ENCODE measurements at places on chromosomes 6 and 20. TPM values are rescaled to one million over a fixed set of nuclear protein-coding genes. Genes with fewer than 3 reads are reported as not detected.

DNA sequence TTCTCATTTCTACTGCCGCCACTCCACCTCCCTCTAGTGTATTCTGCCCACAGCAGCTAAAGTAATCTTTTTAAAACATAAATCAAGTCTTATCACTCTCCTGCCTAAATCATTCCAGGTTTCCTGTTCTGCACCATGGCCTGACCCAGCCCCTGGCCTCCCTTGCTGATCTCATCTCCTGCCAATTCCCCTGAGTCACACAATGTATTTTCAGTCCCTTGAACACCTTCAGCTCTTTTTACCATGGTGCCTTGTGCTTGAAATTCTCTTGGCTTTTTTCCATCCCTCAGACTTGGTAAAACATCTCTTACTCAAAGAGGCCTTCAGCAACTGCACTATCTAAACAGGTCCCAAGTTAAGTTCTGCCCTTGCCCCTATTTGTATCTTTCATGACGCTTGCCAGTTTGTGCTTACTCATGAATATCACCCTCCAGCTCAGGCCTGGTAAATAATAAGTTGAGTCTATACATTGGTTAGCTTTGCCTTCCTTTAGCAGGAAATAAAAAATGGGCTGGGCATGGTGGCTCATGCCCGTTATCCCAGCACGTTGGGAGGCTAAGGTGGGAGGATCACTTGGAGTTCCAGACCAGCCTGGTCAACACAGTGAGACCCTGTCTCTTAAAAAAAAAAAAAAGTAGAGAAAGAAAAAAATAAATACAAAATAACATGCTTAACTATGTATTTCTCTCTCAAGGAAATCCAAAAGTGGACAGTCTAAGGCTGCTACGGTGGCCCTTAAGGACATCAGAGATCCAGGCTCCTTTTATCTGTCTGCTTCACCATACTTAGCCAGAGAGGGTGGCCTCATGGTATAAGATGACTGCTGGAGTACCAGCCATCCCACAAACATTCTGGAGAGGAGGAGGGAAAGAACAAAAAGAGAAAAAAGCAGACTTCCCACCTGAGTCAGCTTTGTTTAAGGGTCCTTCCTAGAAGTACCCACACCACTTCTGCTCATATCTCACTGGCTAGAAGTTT is 62.2 kb downstream of the ARFGEF2 start:
- H3K27ac ChIP-seq = no peak overlapping the region
- no peaks in the 10 kb centered on the region for H3K27me3 ChIP-seq
- H3K4me3 ChIP-seq = no peak overlapping the region
- peaks cover 3% of the 10 kb centered on the region for H3K4me1 ChIP-seq

SCGN gene
- not detected for total RNA-seq

DNA sequence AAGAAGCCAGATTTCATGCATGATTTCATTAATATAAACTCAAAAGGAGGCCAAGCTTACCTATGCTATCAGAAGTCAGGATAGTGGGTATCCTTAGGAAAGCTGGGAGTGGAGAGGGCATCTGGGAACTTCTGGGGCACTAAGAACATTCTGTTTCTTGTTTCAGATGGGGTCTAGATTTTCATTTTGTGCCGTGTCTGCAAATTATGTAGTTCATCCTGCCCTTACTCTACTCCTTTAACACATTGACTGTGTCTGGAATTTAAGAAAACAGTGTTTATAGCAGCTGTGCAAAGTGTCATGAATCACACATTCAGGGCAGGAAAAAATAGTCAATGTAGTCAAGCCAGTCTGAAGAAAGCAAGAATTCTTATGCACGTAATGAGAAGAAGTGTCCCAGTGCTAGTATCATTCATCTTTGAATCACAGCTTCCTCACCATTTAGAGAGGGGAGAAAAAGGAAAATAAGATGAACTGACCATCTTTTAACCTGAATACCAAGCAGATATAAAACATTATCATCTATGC is 11.6 kb upstream of the SPTLC3 start:
- DNase-seq = no peak
- no peaks in the 10 kb centered on the region for H3K27me3 ChIP-seq
- no peaks in the 10 kb centered on the region for H3K36me3 ChIP-seq
- H3K4me3 ChIP-seq = no peak overlapping the region
- no peaks in the 10 kb centered on the region for H3K4me1 ChIP-seq

NRSN1 gene
- not detected for total RNA-seq

- H3K27me3 ChIP-seq = no peaks in the 10 kb centered on the region
- H3K36me3 ChIP-seq = peaks cover 1% of the 10 kb centered on the region
- H3K27ac ChIP-seq = no peak overlapping the region
Observed at GRCh38 chr6:149815788-149816187, 48.4 kb downstream of the LRP11 start.

PRSS35 gene
- total RNA-seq = 4.7 TPM

- H3K27me3 ChIP-seq = no peaks in the 10 kb centered on the region
- H3K36me3 ChIP-seq = peaks cover 2% of the 10 kb centered on the region
- no peak overlapping the region for H3K27ac ChIP-seq
Observed at GRCh38 chr6:96532399-96532798, 10.8 kb downstream of the UFL1 start.

SOX18 gene
- 43.2 TPM for total RNA-seq

DNA sequence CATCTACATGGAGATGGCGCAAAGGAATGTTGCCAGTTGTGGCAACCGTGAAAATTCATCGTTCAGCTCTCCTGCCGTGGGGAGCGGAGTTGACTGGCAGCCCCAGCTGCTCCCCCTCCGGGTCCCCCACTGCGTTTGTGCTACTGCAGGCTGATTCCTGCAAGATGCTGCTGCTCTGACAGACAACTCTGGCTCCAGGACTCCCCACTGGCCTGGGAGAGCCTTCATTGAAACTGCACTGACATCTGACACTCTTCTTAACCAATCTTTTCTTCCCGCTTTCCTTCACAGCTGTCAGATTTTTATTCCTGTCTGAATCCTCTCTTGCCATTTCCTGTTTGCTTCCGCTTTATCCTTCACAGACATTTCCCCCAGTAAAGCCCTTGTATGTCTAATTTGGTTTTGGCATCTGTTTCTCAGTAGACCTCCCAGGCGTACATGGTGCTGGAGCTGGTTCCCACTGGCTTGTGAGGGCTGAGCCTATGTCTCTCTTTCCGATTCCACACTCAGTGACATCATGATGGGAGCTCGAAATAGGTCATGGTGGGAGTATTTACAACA is 9.5 kb upstream of the ATRN start:
- DNase-seq = no peak
- H3K27ac ChIP-seq = no peak overlapping the region
- no peaks in the 10 kb centered on the region for H3K36me3 ChIP-seq
- H3K4me1 ChIP-seq = no peaks in the 10 kb centered on the region

GRCh38 chr20:3924304-3925112 is 35.3 kb downstream of the PANK2 start:
- H3K4me3 ChIP-seq = no peak overlapping the region
- H3K4me1 ChIP-seq = no peaks in the 10 kb centered on the region
- H3K36me3 ChIP-seq = no peaks in the 10 kb centered on the region
- no peaks in the 10 kb centered on the region for H3K27me3 ChIP-seq

DNA sequence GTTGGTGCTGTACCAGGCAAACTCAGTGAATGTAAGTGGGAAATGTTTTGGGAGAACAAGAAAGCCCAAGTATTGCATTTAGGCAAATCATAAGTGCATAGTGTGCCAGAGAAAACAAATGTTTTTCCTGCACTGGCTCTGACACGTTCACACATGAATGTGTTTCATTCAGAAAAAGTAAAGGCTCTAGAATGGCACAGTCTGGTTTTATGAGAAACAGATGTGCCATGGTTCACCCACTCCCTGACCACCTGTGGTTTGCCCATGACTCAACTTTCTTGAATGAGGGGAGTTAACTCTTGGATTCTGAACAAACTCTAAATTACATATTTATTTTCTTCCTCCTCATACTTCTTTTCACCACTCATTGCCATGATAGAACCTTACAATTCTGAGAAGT is 126.9 kb downstream of the KCNQ5 start:
- H3K36me3 ChIP-seq = no peaks in the 10 kb centered on the region
- H3K27me3 ChIP-seq = no peaks in the 10 kb centered on the region
- no peak overlapping the region for H3K4me3 ChIP-seq
- H3K27ac ChIP-seq = no peak overlapping the region
- no peak for DNase-seq

- no peak overlapping the region for H3K27ac ChIP-seq
- H3K27me3 ChIP-seq = no peaks in the 10 kb centered on the region
- no peaks in the 10 kb centered on the region for H3K36me3 ChIP-seq
Observed at GRCh38 chr20:4060064-4060795, 44.9 kb upstream of the RNF24 start.

BCKDHB gene
- 19.9 TPM for total RNA-seq
